Left renal pelvis (tissue), 4 donors: ENCODE measurements at places on chromosomes 3 and 15.

- no peak for DNase-seq
Measured at GRCh38 chr3:186532598-186533072, 11.5 kb downstream of the CRYGS start.

GRCh38 chr3:65831733-65832425 lies 206.8 kb downstream of the MAGI1 start:
- DNase-seq, result no peak

GRCh38 chr3:50156549-50157493 lies 1.7 kb downstream of the SEMA3F start:
- no peak for DNase-seq

GRCh38 chr3:20760981-20761380 lies 575.0 kb upstream of the SGO1 start:
- DNase-seq, result no peak

- DNase-seq, result no peak
Measured at GRCh38 chr3:127870156-127870555, 44.9 kb upstream of the KBTBD12 start.

GRCh38 chr3:57803647-57804081 lies 47.6 kb downstream of the SLMAP start:
- no peak for DNase-seq

- DNase-seq, result no peak
Measured at GRCh38 chr3:5479229-5479799, 291.8 kb downstream of the EDEM1 start.

GRCh38 chr3:157355276-157355675 lies 81.4 kb upstream of the PTX3 start:
- DNase-seq, result no peak

DNA sequence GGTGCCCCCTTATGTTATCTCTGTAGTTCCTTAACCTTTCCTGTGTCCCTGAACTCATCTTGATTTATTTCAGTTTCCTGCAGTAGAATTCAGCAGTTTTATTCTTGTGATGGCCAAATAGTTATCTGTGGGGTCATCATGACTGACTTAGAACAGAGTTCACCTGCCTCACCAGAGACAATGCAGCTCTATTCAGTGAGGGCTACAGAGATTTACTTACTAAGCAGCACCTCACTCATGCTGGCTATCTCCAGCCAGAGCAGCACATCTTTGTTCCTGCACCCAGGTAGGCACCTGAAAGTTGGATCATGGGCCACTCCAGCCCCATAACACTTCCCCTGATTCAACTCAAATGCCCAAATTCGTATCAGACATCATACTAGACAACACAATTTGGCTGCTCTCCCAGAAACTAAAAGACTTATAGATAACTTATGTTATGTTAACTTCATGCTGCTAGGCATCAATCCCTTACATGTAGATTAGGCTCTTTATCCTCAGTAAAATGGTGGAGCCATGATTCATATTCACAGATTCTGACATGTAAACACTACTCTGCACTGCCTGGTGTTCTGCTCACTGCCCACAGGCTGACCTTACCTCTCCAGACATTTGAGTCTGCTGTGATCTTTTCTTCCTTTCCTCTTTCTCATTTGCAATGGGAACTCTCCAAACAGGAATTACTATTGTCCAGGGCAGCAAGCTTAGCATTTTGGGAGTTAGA lies 9.3 kb upstream of the GOLGB1 start:
- no peak for DNase-seq

- no peak for DNase-seq
Measured at GRCh38 chr3:157103280-157103679, 56.7 kb downstream of the CCNL1 start.

DNA sequence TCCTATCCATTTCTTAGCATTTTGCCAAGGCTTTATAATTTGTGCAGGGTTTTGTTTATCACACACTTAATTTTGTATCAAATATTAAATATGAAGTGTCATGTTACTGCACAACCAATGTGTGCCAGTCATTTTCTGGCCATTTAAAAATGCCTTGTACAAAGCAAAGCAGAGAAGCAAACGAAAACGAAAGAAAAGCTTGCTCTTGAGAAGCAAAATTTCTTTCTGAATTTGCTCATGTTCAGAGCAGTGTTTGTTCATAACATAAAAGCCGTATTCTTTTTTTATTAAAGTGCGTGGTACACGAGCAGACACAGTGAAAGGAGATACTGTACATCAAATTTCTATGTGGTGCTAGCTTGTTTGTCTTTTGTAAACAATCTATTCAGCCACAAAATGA lies 792.6 kb downstream of the NAALADL2 start:
- DNase-seq, result no peak
